ENCODE measurements at places on chromosomes 2 and 18.

- no peak for DNase-seq
Observed at GRCh38 chr18:10514601-10515000, 11.2 kb upstream of the NAPG start.

DNA sequence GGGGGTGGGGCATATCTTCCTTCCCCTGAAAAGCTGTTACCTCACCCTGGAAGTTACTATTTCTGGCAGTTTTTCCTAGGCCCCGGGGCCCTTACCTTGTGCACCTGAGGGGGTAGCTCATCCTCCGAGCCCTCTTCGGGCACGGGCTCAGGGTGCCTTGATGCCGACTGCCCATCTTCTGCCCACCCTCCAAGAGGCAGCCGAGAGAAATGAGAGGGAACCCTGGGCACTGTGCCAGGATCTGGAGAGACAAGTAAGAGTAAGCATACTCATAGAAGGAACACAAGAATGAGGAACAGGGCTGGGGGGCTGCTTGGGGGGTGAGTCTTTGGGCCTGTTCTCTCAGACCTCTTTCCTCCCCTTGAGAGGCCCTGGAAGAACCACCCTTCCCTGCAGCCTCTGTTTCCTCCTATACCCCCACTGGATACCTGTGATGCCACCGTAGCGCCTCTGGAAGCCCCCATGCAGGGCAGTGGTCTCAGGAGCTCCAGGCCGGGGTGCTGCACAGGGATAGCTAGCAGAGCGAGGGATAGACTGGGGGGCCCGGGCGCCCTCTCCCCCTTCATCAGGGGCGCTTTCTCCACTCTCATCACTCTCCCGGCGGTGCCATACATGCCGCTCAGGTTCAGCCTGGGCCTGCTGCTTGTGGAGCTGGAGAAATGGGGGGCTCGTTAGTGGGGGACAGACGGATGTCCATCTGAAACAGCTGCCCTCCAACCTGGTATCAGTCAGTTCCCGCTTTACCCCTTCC lies 2.1 kb upstream of the ABCB6 start:
- no peak for DNase-seq

DNA sequence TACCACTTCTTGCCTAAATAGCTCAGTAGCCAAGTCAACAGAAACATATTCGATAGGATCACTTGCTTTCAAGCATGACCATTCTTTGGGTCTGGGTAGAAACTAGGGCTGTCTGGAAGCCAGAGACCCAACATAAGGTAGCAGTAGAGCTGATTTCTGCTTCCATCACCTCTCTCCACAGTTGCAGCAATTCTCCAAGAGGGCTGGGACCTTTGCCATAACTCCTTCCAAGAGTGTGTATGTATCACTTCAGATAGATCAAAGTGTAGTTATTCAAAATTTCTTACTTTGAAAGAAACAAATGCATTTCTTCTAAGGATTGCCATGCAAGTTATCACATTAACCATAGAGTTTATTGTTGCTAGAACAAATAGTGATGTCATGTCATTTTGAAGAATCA lies 172.0 kb upstream of the GALNT5 start:
- no peak for DNase-seq

DNA sequence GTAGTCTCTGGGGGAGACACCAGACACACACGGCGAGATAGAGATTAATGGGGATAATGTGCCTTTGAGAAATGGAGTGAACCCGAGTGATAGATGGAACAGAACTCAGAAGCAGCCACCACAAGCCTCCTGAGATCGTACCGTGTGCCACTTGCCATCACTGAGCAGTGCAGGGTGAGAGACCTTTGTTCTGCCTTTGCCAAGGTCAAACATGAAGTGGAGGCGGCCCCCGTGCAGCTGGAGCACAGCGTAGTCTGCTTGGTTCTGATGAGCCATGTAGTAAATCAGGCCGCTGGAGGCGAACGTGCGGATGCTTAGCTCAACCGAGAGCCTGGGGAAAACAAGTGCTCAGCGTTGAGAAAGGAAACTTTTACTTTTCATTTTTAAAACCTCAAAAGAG lies 167.0 kb downstream of the LAMA1 start:
- DNase-seq, result no peak

- no peak for DNase-seq
Observed at GRCh38 chr2:29361231-29361630, 246.0 kb downstream of the CLIP4 start.

Data from GM04504 (cell line).